GM12865 (cell line): ENCODE measurements at places on chromosomes 5 and 9.

- DNase-seq = peak; percentile 39
These were observed 249.0 kb downstream of the MLLT3 start for GRCh38 chr9:20373263-20373662.

GRCh38 chr5:42908086-42908485 lies 96.4 kb upstream of the SELENOP start:
- no peak for DNase-seq

GRCh38 chr5:151214614-151215545 lies 9.0 kb downstream of the CCDC69 start:
- peak; percentile 97 for DNase-seq

DNA sequence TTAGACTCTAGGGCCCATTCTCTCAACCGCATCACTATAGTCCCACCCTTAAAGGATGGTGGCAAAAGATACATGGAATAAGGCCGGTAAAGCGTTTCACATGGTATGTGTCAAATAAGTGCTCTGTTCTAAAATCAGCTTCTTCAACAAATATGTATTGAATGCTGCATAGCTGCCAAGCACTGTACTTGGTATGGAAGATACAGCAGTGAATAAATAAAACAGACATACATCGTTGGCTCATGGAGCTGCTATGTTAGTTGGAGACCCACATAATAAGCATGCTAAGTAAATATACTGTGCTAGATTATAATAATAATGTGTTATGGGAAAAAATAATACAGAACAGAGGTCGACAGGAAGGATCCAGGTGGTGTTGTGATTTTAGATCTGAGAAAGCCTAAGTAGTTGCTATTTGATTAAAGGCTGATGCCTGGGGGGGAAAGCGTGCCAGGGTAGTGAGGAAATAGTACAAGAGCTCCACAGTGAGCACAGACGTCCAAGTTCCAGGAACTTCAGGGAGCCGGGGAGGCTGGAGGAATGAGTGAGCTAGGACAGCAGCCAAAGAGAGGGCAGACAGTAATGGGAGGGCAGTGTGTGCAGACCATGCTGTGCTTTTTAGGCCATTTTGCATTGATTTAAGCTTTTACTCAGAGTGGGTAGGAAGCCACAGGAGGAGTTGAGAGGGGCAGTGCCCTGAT lies 93.7 kb downstream of the JAKMIP2 start:
- DNase-seq = no peak

DNA sequence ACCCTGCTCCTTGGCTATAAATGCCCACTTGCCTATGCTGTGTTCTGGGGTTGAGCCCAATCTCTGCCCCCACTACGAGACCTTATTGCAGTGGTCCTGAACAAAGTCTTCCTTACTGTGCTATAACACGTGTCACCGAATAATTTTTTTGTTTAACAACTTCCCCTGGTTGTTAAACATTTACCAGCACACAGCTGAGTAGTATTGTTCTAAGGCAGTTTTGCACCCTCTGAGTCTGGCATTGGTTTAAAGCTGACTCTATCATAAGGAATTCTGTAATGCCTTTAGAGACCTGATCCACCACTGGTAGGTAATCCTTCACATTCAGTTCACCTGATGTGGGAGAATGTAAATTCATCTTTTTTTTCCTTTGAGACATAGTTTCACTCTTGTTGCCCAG lies 25.6 kb upstream of the ANKRD31 start:
- DNase-seq = no peak

GRCh38 chr9:135671591-135672041 lies 8.5 kb downstream of the LCN9 start:
- no peak for DNase-seq

DNA sequence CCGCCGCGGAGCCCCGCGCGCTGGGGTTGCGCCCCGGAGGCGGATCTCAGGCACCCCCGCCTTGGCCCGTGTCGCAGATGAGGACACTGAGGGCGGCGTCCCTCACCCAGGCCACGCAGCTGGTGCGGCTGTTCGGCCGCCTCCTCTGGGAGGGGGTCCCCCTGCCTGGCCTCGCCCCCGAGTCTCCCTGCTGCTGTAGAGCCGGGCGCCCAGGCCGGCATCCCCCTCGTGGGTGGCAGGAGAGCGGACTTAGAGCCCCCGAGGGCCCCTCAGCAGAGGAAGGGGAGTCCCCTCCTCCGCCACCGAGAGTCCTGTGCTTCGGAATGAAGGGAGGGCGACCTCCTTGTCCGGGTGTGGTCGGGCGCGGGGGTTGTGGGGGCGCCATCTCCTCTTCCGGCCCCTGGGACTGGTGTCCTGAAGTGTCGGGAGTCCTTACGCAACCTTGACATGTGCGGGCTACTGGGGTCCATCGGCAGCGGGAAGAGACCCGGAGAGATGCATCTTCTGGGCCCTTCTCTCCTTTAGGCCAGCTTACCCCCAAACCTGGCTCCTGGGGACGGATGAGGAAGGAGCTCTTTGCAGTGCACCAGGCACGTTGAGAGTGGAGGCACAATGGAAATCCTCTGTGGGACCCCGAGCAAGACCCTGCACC lies 11.7 kb upstream of the EXOSC2 start:
- peak; percentile 29 for DNase-seq

DNA sequence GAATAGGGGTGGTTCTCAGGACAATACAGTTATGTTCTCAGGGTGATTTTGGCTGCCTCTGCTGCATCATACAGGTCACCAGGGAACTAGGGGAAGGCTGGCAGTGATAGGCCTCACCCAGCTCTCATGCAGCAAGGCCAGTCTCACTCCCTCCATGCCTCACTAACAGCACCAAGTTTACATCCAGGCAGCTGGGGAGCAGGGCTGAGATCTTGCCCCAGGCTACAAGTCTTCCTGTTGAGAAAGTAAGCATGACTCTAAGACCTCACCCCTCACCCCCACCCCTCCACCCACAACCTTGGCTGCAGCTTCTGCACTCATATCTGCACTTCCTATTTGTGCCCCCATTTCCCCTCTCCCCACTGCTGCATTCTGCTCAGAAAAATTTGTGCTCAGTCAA lies 481.2 kb downstream of the ACTL7B start:
- DNase-seq = no peak

DNA sequence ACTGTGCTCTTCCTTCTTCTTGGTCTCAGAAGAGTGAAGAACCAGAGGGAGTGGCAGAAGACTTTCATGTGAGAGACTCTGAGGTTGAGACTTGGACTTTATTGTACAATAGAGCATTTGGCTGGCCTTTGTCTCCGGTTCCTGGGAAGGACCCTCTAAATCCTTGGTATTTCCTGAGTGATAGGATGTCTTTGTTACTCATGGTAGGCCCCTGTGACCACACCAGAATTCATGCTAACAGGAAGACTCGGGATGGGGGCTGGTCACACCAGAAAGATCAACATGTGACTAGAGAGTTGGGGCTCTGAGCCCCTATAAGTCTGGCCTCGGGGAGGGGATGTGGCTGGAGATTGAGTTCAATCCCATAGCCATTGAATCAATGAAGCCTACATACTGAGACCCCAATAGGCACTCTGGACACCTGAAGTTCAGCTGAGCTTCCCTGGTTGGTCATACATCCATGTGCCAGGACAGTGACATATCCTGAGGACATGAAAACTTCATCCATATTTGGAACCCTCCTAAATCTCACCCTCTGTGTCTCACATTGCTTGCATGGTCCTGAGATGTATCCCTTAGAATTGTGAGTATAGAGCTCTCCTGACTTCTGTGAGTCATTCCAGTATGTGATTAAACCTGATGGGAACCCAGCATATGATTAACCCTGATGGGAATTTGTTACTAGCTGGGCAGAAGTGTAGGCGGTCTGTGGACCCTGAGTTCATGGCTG lies 201.7 kb downstream of the GADD45G start:
- DNase-seq = no peak

GRCh38 chr9:523444-523843 lies 308.8 kb downstream of the DOCK8 start:
- no peak for DNase-seq

GRCh38 chr5:39521940-39522590 lies 97.3 kb upstream of the DAB2 start:
- no peak for DNase-seq

- DNase-seq = no peak
These were observed 346.9 kb downstream of the ZSWIM6 start for GRCh38 chr5:61678966-61679365.

- no peak for DNase-seq
These were observed 50.0 kb downstream of the HACD4 start for GRCh38 chr9:20981486-20981885.
